A549 treated with AZD2906 at 1 μM for 4 hours (cell line): ENCODE measurements at places on chromosomes 3 and 15. TPM values are rescaled to one million over a fixed set of nuclear protein-coding genes. Genes with fewer than 3 reads are reported as not detected.

Gene KY
- total RNA-seq: 0.05 to 0.09 TPM (median 0.07 TPM) in 5 replicates

Gene RETNLB
- not detected in 5 replicates for total RNA-seq

Gene SLC2A2
- not detected in 5 replicates for total RNA-seq

Gene DUOXA2
- not detected in 5 replicates for total RNA-seq

Gene PLSCR2
- total RNA-seq: 0.09 to 0.16 TPM in 2 of 5 replicates, not detected in the others
